CD4-positive, CD25-positive, alpha-beta regulatory T cell (primary cell): ENCODE measurements at places on chromosomes 3 and 15.

DNA sequence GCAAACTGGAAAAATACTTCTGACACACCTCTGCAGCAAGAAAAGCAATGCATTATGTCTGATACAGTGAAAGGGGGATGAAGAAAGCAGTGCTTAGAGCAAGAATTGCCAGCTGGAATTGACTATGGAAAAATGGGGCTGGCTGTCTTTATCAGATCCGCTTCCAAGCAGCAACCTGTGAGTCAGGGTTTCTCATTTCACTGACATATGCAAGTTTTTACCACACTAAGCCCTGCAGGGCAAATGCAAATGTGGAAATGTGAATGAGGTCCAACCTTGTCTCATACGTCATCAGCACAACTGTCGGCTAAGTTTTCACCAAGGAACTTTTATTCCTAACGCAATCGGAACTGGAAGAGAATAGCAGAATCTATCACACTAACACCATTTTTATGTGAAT is 172.5 kb upstream of the GADL1 start:
- DNase-seq = no peak

GRCh38 chr3:59425942-59426341 is 376.1 kb upstream of the CFAP20DC start:
- DNase-seq = peak; percentile 81

- DNase-seq = no peak
Measured at GRCh38 chr15:39657181-39657580, 76.3 kb downstream of the THBS1 start.

GRCh38 chr3:74575857-74576256 is 38.6 kb downstream of the CNTN3 start:
- no peak for DNase-seq

GRCh38 chr15:34759347-34759746 is 4.5 kb upstream of the GJD2 start:
- DNase-seq = no peak

DNA sequence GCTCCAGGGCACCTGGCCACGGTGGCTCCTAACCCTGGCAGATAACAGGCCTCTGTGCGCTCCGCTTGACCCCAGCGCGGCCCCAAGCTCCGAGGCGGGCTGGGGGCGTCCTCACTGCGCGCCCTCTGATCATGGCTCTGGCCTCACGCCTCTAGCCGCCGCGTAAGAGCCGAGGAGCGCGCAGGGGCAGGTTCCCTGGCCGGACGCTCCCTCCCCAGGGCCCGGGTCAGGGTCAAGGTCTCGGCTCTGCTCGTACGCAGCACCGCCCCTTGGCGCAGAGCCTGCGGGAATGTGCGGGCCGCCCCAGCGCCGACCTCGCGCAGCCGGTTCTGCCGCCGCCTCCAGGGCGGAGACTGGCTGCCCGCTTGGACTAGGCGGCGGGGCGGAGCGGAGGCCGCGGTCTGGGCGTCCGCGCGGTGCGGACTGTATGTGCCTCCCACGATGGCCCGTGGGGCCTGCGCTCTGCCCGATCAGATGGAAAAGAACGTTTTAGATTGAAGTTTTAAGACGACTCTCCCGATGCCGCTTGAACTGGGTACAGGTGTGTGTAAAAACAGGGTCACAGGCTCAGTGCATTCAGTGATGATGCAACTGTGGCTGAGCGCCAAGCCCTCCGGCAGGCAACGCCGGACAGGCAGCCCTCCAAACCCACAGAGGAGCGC is 40.8 kb downstream of the CHST14 start:
- DNase-seq = peak; percentile 7

DNA sequence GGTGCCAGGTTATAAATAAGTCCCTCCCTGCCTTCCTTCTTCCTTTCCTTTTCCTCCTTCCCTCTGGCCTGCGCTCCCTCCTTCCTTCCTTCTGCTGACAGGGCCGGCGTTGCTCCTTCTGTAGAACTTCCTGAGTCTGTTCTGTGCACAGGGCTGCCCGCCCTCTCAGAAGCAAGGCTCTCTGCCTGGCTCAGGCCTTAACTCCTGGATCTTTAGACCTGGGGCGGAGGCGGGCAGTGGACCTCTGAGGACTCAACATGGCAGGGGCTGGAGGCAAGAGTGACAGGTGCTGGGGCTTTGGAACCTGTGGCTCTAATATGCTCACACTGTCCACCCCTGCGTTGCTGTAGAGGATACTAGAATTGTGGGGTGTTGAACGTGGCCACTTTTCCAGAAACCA is 86.4 kb upstream of the SEC13 start:
- no peak for DNase-seq

GRCh38 chr15:50943638-50944037 is 35.2 kb downstream of the AP4E1 start:
- no peak for DNase-seq

GRCh38 chr3:79761441-79761840 is 6.4 kb downstream of the ROBO1 start:
- no peak for DNase-seq

DNA sequence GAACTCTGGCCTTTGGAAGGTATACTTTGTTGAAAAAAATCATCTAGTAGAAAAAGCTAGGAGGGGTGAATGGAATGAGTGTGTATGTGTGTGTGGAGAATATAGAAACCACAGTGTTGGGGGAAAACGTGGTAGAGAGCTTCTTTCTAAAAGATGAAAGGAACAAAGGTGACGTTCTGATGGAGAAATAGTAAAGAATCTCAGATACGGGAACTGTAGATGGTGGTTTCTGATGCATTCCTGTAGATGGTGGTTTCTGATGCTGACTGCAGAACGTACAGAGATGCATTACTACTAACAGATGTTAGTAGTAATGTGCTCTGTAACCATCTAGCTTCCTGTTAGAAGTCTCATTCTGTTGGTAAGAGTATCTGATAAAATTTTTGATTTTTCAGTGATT is 60.2 kb downstream of the VPS8 start:
- peak; percentile 4 for DNase-seq

DNA sequence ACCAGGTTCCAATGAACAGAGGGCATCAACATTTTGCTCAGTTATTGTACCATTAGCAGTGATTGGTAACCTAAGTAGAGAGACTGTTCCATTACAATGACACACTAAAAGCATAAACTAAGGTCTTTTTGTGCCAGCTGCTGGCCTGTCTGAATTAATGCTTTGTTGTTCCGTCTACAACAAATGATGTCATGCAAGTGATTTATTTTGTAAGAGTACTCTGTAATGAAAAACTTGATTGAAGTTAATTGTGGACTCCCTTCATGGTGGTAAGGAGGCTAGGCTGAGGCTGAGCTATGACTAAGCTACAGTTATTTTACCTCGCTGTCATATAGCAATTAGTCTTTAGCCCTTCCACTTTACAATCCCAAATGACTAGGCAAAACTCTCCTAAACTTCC is 23.2 kb downstream of the RCN2 start:
- no peak for DNase-seq

- no peak for DNase-seq
Measured at GRCh38 chr3:135495891-135496290, 469.6 kb upstream of the PPP2R3A start.

- peak; percentile 36 for DNase-seq
Measured at GRCh38 chr15:68829068-68829467, 8.4 kb upstream of the ANP32A start.

DNA sequence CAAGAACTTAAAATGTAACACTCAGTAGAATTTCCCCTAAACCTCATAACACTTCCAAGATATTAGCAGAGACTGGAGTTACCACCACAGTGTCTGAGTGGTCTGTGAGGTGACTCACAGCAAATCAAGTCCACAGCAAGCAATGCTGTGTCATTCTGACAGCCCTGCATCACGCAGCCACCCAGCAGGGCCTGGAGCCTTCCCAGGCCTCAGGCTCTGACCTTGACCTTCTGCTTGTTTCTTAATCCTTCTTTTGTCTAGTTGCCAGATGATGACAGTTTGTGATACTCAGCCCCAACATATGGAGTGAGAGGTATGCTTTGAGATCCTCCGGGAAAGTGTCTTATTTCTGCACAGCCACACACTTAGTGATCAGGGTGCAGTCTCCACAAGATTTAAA is 82.5 kb downstream of the TOP2B start:
- DNase-seq = no peak

GRCh38 chr15:100831467-100831866 is 48.2 kb upstream of the ALDH1A3 start:
- no peak for DNase-seq

DNA sequence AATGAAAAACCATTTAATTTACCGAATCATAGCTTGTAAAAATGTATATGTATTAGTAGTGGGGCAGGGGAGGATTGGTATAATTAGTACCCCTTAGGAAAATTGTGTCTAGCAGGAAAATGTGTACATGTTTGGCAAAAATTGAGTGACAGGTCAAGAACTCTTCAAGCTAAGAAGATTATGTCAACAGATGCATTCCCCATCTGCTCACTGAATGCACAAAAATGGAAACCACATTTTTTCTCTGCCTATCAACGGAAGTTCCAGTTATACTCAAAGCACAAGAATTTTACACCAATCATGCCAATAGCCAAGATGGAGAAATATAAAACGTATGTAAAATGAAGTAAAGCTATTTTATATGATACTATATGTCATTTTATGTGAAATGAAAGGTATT is 377.8 kb downstream of the KCNH8 start:
- no peak for DNase-seq

- no peak for DNase-seq
Measured at GRCh38 chr3:79162653-79163052, 605.1 kb downstream of the ROBO1 start.

DNA sequence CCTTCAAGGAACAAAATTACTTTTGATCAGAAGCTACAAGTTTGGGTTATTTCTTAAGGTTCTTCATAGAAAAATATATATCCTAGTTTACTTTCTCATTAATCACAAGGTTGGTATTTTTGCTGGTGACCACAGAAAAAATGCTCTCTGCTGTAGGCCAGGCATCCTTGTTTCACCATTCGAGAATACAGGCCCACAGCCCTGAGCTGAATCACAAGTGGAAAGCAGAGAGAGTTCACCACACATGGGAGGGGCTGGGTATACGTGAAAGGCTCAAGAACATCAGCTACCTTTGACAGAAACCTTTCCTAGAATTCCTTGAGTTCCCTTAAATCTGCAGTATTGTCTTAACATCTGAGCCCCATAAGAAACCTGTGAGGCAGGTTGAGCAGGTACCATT is 23.2 kb downstream of the CPEB1 start:
- DNase-seq = no peak

DNA sequence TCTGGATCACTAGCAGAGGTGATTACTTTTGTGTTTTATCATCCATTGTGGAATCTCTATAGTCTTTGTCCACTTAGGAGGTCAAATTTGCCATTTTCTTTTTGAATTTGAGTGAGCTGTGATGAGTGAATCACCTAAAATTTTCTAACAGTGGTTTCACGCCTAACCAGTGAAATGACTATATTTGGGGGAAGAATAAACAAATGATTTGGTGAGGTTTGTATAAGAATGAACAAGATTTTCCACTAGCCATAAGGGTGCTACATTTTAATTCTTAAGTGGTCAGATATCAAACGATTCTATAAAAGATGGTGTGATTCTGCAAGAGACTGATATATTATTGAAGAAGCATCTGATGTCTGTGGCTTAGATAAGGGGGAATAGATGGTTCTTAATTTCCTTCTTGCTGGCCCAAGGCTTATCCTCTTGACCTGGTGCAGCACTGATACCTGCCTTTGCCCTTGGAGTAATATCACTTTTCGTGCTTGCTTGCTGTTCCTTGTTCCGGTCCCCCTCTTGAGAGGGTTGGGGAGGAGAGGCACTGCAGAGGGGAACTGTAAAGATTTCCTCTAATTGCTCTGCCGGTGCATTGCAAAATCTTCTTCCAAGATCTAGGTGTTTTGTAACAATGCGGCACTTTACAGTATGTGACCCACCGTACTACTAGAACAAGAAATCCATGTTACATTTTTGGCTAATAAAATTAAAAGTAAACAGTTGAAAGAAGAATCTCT is 14.5 kb downstream of the C3orf20 start:
- no peak for DNase-seq

GRCh38 chr15:83112233-83112955 is 4.9 kb downstream of the TM6SF1 start:
- no peak for DNase-seq

GRCh38 chr15:73322665-73323373 is 45.9 kb downstream of the HCN4 start:
- DNase-seq = no peak

DNA sequence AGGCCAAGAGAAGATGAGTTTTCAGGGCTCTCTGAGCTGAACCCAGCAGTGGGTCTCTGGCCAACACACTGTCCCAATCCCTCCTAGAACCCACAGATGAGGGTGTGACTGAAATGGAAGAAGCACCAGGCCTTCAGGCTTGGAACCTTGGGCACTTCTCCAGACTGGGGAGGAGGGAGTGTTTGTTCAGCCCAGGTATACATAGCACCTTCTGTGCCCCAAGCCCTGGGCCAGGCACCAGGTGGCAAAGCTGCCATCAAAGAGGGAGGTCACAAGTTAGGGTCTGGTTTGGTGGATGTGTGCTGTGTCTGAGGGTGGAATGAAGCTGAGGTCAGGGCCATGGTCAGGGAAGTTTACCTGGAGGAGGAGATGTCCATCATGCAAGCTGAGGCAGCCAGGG is 15.8 kb upstream of the RHO start:
- DNase-seq = no peak

- no peak for DNase-seq
Measured at GRCh38 chr3:37491343-37491742, 317.0 kb upstream of the LRRFIP2 start.

- no peak for DNase-seq
Measured at GRCh38 chr15:55224892-55225291, 28.2 kb upstream of the RSL24D1 start.

DNA sequence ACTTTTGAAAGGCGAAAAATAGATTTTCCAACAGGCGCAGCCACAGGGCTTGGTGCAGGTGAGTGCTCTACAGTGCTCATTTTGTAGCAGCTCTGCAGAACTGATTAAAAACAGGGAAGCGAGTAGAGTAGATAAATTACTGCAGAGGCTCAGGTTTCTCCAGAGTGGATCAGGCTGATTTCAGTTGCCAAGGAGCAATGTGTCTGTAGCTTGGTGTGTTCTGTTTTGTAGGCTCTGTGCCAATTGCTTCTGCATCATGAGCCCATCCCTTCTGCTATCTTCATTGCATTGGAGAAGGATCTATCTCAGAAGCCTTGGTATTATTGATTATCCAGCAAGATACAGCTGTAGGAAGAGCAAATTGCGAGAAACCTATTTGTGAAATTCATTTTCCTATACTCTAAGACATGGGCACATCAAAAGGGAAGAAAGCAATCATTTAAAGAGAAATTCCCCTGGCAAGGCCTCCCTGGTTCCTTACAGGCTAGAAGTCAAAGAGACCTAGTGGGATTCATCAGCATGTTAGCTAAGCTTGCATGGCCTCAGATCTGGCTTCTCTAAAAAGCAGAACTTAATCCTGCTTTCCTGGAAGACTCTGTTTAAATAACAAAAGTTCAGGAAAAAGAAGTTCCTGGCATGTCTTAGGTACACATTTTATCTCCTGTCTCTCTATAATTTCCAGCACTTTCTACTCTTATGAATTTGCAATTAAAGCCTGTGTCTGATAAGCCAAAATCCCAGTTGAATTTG is 432.4 kb upstream of the ATP10A start:
- no peak for DNase-seq

DNA sequence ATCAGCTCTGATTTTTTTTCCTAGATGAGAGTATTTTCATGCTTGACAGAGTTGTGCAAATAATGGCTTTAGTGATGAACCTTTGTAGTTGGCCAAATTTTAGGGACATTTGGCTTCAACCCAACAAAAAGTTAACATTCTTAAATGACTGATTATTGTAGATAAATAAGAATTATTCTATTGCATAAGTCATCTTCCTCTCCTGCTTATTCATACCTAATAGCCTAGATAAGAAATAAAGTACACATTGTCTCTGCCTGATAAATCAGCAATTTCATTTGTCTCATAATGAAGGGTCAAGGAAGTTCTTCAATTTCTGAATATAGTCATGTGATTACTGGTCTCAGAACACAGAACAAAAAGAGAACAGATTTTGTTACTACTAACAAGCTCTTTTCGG is 428.9 kb upstream of the IL12A start:
- DNase-seq = no peak

- peak; percentile 32 for DNase-seq
Measured at GRCh38 chr3:142929109-142929508, 34.4 kb downstream of the PAQR9 start.
